ENCODE measurements at places on chromosomes 13 and 19. TPM values are rescaled to one million over a fixed set of nuclear protein-coding genes. Genes with fewer than 3 reads are reported as not detected.

The SH2D3A gene
- total RNA-seq = not detected

The LILRA1 gene
- total RNA-seq = not detected

The IGSF23 gene
- total RNA-seq = not detected

The ZNF563 gene
- total RNA-seq = 11.7 TPM

The WDR88 gene
- not detected for total RNA-seq

All from cardiac atrium fibroblast (primary cell).